ENCODE measurements at places on chromosomes 1 and 21.

GRCh38 chr1:214859647-214860046 is 222.9 kb upstream of the KCNK2 start:
- no peak for DNase-seq

DNA sequence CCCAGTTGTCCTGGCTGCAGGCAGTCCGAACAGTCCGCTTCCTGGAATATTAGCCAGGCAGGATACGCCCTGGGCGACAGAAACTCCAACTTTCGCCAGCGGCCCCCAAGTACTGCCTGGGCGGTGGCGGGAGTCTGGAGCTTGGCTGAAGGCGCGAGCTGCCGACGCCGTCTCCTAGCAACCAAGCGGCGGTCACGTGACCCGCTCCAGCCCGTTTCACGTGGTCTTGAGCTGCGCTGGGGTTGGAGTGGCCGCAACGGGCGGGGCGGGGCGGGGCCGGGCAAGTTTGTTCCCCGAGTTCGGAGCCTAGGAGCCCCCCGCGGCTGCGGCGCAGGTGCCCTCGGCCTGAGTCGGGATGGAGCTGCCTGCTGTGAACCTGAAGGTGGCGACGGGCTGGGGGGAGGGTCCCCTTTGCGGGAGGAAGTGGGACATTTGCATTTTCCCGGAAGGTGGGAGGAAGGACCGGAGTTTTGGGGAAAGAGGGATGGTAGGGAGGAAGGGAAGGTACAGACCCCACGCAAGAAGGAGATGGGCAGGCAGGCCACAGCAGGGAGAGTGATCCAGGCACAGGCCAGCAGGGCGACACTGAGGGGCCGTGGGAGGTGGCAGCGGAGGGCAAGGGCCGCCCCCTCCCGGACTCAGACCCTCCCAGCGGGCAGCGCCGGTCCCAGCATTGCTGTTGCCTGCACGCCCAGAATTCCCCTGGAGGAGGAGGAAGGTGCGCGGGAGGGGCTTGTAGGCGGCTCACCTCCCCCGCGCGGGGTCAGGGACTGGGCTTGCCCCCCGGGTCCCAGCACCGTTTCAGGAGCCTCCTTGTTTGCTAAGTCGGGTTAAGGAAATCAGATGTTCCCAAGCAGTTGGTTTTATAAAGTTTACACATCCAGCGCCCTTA is at the start of gene AGTRAP:
TSS of gene AGTRAP (plus strand) at position 283 of the 892 bp plus-strand sequence. CDS start at position 356, 73 bp downstream.
- DNase-seq = peak; percentile 71

GRCh38 chr1:216766633-216767327 is 43.6 kb upstream of the ESRRG start:
- DNase-seq = no peak

DNA sequence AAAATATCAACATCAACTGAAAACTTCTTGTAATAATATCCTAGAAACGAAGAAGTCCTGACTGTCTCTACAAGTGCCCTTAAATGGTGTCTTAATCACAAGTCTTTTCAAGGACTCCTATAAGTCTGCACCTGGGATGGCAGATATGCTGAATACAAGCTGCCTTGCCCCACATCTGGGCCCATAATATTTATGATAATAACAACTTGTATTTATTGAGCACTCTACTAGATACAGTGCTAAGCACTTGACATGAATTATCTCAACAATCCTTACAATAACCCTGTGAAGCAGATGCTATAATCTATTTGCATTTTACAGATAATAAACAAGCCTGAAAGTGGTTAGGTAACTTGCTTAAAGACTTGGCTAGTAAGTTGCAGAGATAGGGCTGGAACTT is 78.0 kb upstream of the ZNF648 start:
- DNase-seq = no peak
